Kidney tubule cell (primary cell): ENCODE measurements at places on chromosomes 13 and 19.

DNA sequence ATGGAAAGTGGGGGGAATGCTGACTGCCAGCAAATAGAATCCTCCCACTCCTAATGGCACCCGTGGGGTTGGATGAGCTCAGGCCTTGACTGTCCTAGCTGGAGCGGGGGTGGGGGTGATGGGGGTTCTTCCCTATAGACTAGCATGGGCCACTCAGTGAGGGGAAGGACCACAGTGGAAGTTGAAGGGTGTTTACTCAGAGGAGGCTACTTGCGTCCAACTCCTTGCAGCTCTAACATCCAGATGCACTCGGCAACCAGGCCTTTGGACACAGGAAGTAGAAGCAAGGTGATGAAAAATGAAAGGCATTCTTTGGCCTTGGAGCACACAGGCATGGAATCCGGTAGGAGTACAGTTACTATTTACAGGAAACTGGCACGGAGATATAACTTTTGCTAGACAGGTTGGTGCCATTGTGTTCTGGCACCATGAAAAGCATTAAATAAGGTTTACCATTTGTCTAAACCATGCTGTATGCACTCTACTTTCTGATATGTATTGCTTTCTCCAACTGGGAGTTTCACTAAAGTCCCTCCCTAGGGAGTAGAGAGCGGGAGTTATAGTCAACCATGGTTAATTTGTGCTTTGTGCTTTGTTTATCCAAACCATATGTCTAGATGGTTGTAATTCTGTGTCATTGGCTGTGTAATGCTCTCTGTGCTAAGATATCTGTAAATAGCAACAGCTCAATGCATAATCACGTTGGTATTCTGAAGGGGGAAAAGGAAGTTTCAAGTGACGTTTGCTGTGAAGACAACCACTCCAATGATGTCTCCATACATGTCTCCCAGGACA is 125.3 kb downstream of the TSHZ3 start:
- no peak for DNase-seq

GRCh38 chr13:112803422-112803821 is 113.6 kb downstream of the ATP11A start:
- no peak for DNase-seq

- no peak for DNase-seq
Measured at GRCh38 chr19:36688058-36688457, 646 bp downstream of the ZNF567 start.

- no peak for DNase-seq
Measured at GRCh38 chr13:84670245-84670644, 788.0 kb upstream of the SLITRK1 start.

- DNase-seq: no peak
Measured at GRCh38 chr13:80214521-80214991, 126.4 kb downstream of the SPRY2 start.

GRCh38 chr13:28401303-28402056 is 93.4 kb downstream of the FLT1 start:
- DNase-seq: no peak

DNA sequence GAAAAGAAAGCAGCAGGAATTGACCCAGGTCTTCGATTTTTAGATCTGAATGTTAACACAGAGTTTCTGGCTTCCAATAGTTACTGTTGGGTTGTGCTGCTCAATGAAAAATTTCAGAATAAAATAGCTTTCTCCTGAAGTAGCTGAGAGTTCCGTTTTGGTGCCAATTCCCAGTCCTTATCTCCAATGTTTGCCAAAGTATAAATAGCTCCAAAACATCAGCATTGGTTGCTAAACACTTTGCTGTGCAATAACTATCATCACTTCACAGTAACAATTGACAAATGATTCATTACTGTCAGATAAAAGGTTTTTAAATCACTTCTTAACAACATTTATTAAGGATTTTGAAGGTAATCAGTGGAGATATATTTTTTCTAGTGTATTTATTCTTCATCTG is 446.0 kb downstream of the PCDH20 start:
- DNase-seq: no peak

DNA sequence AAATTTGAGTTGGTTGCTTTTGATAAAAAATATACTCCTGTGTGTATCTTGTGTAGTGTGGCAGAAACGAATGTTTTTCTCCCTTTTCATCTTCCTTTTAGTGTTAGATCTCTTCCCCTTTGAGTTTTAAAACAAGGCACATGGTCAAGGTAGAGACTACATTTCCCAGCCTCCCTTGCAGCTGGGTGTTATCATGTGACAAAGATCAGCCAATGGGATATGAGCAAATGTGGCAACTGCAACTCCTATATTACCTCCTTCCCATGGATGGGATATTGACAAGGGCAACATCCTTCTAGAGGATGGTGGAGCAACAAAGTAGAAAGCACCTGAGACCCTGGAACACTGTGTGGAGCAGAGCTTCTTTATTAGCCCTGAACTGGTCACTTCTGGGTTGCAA is 42.4 kb downstream of the ADGRE3 start:
- no peak for DNase-seq
